Iris pigment epithelial cell (primary cell): ENCODE measurements at places on chromosomes 3 and 15.

- DNase-seq, result no peak
These were observed 152.3 kb upstream of the ROPN1 start for GRCh38 chr3:124144035-124144814.

- peak; percentile 87 for DNase-seq
These were observed 718 bp downstream of the BNIP2 start for GRCh38 chr15:59688423-59688781.

DNA sequence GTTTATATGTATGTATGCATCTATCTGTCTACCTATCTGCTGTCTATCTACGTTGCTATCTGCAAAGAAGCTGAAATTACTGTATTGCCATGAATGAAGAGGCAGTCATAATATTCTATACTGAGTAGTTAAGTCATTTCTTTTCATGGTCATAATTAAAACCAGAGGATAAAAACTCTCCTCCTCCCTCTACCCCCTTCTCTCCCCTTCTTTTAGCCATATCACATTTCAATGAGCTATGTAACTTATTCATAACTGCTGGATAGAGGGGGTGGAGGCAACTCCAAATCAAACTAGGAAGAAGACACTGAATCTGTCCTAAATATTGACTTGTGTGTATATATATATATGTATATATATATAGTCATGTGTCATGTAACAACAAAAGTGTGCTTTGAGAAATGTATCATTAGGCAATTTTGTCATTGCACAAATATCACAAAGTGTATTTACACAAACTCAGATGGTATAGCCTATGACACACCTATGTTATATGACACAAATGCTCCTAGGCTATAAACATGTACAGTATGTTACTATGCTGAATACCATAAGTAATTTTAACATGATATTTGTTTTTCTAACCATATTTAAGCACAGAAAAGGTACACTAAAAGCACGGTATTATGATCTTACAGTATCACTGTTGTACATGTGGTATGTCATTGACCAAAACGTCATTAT lies 229.7 kb upstream of the KCNMB2 start:
- DNase-seq, result no peak

GRCh38 chr3:195236076-195236798 lies 34.7 kb downstream of the XXYLT1 start:
- DNase-seq, result no peak

- peak; percentile 26 for DNase-seq
These were observed 118.6 kb upstream of the PRR20G start for GRCh38 chr3:127406309-127407025.

- DNase-seq, result no peak
These were observed 140.8 kb downstream of the UNC13C start for GRCh38 chr15:54119051-54119450.

- DNase-seq, result no peak
These were observed 38.5 kb upstream of the FAN1 start for GRCh38 chr15:30865257-30865656.

GRCh38 chr15:41584636-41585126 lies 25.7 kb downstream of the TYRO3 start:
- DNase-seq, result no peak

GRCh38 chr3:172334671-172335207 lies 113.5 kb downstream of the GHSR start:
- DNase-seq, result no peak

DNA sequence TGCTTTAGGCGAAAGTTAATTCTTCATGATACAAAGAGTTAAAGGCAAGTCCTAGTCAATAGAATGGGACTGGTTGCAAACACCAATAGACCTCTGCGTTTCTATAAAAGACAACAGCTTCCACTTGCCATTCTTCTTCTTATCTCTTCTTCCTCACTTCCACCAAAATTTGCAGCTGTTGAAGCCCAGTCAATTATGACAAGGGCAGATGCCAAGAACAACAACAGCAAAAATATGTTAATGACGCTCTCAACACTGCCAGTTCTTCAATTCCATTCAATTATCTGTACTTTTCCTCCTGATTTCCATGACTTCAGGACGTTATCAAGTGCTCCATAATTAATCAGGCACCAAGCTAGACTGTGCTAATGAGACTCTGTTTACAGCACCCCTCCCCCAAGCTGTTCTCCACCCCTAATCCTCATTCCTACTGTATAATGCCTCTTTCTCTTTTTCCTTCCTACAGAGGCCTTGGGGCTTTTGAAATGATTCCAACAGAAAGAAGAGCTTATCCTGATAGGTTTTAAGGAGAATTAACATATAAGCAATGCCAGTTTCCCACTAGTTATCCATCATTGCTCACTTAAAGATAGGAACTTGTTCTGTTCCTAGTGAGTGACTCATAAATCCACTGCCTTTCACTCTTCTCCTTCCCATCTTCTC lies 1160.5 kb downstream of the IGSF11 start:
- DNase-seq, result no peak

GRCh38 chr3:95197661-95198060 lies 1134.8 kb downstream of the NSUN3 start:
- DNase-seq, result no peak

DNA sequence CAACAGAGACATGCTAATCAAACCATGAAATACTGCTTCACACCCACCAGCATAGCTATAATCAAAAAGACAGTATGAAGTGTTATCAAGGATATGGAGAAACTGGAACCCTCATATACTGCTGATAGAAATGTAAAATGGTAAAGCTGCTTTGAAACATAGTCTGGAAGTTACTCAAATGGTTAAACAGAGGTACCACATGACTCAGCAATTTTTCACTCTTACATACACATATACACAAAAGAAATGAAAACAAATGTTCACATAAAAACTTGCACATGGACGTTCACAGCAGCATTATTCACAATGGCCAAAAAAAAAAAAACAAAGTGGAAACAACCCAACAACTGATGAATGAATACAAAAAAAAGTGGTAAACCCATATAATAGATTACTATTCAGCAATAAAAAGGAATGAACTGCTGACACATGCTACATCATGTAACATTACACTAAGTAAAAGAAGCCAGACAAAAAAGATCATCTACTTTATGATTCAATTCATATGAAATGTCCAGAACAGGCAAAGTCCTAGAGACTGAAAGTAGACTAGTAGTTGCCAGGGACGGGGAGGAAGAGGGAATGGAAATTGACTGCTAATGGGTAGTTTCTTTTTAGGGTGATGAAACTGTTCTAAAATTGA lies 23.2 kb downstream of the ZNF148 start:
- peak; percentile 65 for DNase-seq
